HCT116 (cell line): ENCODE measurements at places on chromosomes 4 and X.

DNA sequence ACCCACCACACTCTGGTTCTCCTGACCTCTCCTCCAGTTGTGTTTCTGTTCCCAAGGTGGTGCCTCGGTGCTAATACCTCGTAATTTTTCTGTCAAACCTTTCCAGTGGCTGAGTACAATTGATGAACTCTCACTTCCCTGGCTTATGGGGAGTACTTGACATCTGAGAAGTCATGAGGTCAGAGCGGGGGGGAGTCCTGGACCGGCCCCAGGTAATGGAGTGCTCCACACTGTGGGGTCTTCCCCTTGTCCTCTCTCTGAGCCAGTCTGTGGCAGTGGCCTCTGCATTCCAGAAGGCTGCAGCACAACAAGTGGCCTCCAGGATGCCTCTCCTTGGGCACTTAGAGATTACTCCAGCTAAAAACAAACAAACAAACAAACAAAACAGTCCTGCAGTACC lies 122.5 kb upstream of the TRIM2 start:
- no peak for DNase-seq

- DNase-seq, result no peak
These were observed 731.8 kb downstream of the KCTD8 start for GRCh38 chr4:43716721-43717395.

DNA sequence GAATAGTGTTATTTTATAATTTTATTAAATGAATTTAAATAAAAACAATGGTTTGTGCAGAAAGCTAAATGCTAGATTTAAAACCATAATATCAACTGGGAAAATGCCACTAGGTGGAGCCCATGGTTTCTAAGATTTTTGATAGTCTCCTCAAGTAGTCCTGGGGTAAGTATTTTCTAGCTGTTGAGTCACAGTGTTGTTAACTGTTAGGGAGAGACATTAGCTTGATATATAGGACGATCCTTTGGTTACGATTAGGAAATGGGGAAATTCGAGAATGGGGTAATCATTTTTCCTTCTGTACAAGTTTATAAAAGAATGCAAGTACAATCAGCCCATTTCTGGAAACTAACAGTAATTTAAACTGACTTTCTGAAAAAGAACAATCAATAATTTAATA lies 378.4 kb downstream of the ANKRD50 start:
- peak; percentile 60 for DNase-seq

DNA sequence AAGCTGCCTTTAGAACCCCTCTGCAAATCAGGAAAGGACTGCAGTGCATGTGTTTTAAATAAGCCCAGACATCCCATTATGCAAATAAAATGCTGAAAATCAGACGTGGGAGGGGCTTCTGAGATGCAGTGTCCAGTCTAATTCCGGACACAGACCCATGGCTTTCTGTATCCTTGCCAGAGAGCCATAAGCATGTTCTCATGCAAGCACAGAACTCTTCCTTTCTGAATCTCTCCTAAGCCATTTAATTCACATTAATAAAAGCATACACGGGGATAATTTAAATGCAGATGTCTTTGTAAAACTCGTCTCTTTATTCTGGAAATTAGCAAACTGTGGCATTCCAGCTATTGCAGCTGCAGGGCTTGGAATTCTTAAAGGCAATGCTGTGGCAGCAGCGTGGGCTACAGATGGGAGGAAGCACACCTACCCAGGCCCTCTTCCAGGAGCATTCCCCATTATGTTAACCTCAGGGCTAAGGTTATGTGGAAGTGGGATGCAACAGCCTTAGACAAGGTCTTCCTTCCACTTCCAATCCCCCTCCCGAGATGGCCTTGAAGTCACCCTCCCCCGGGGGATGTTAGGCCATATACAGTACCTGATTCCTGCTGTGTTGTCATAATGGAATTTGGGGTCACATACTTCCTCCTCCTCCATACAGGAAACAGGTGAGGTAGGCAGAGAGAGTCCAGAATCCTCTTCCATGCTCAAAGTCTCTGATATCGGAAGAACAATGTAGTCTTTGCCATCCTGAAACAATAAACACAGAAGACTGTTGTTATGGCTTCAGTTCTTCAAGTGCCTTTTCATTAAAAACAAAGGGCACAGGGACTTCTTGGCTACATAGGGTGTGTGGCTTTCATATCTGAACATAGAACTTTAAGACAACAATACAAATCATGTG lies 38.1 kb downstream of the KDR start:
- DNase-seq, result no peak

DNA sequence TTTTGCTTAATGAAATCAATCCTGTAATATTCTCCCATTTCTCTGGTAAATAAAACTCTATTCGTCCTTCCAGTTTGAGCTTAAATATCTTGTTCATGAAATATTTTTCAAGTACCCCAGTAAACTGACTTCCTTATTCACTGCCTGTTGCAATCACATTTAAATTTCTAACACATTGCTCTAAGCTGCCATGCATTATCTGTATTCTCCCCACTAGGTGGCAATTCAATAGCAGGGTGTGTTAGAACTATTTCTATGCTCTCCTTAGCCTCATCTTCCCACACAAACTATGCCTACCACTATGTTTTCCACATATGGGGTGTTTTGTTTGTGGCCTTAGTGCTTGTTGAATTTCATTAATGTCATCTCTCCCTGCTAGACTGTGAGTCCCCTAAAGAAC lies 377.1 kb upstream of the HS3ST1 start:
- DNase-seq, result peak; percentile 53

- no peak for DNase-seq
These were observed 584.4 kb upstream of the AADAT start for GRCh38 chr4:170674176-170674575.

- DNase-seq, result no peak
These were observed 175.6 kb downstream of the PPP3CA start for GRCh38 chr4:101171747-101172146.

DNA sequence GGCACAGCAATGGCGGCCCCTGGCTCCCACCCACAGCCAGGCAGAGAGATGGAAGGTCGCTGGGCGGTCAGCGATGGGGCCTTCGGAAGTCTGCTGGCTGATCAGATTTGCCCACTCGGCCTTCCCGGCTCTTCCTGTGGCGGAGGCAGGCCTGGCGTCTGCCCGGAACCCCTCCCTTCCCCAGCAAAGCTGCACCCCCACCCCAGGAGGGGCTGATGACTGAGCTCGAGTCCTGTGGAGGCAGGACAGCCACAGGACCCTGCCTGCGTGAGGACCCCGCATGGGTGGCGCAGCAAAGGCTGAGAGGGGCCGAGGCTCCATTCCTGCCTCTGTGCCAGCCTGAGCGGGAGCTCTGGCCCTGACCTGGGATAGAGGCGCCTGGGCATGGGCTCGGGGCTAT lies 34.8 kb downstream of the TACC3 start:
- DNase-seq, result no peak

DNA sequence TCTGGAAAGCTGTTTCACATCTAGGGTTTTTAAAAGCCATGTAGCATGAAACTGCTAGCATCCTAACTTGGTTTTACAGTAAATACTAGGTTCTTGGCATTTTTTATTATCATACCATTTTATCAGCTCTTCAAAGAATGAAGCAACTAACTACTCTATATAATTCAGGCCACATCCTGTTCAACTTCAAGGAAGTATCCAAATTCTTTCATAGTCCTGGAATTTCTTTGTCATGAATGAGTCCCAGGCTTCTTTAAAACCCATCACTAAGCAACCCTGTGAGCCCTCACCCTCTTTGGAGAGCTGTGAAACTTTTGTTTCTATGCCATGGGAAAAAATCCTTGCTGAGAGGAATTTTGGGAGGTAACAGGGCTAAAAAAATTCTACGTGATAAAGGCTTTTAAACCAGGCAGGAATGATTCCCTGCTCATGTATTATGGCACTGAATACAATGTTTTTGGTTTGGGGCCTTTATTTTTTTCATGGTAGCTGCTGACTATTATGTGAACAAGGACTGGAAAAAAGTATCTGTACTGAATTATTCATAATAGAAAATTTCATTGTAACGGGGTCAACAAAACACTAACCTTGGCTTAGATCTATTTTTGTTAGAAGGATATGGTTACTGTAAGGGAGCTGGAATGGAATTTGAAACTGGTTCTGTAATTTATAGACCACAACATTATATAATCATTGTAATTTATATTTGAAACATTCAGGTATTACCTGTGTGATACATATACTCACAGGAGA lies 164.9 kb downstream of the DCTD start:
- DNase-seq, result no peak

DNA sequence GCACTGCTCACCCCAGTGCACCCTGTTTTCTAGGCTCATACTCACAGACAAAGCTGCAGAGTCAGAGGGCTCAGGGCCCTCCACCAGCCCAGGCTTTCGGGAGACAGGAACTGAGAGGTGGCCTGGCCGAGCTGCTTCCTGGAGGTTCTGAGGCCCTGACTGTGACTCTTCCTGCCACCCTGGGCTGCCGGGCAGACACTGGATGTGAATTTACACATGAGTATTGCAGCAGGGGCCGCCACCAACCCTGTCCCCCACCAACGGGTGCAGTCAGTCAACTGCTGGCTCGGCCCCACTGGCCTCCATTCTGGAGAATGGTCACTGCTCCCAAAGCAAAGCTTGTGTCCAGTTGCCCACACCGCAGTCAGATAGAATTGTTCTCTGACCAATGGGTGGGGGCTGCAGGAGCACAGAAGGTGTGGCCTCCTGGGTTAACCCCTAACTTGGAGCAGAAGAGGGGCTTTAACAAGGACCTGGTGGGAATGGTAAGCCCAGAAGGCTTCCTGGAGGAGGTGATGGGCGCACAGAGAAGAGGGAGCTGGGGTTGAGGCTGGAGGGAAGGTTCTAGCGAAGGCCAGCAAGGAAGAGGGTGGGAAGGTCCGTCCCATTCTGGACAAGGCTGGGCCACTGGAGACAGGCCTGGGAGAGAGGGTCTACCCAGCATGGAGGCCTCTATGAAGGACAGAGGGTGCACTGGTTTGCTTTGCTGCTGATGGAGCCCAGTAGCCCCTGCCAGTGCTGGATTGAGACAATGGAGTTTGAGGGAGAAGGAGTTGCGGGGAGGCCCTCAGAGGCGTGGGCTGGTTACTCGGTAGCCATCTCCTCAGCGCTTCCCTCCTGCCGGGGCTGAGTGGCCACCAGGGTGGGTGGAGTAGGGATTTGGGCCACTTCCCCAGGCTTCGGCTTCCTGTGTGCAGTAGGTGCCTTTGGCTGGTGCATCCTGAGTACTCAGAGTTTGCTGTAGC lies 135.3 kb downstream of the CPZ start:
- no peak for DNase-seq

DNA sequence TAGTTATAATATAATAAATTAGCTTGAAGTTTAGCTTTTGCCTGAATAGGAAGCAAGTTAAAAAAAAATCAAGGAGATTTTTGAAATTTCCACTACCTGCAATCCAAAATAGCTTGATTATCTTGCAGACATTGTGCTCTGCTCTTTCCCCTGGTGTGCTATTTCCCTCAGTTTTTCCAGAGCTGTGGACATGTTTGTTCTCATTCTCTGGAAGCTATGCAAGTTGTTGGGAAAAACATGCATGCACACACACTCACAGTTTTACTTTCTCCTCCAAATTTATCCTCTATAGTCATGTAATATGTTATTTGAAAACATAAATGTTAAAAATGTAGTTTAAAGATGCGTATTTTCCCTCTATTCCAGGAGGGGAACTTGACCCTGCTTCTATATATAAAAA lies 225.8 kb upstream of the ARSJ start:
- no peak for DNase-seq

GRCh38 chr4:148090503-148091476 lies 351.4 kb downstream of the NR3C2 start:
- no peak for DNase-seq

DNA sequence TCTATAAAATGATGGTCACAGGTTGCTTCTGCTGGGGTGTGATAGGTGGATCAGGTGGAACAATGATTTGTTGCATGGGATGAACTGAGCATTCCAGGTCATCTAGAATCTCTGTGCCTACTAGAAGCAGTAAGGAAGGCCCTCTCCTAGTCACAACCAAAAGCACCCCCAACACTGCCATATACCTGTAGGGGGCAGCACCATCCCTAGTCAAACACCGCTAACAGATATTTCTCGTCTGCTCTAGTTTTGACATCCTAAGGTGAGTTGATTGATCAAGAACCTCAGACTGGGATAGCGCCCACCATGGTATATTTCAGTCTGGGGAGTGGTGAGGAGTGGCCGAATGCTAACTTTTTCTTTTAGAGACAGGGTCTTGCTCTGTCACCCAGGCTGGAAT lies 160.2 kb downstream of the NHS start:
- peak; percentile 16 for DNase-seq

GRCh38 chrX:88397551-88397950 lies 349.5 kb upstream of the CPXCR1 start:
- DNase-seq, result no peak

GRCh38 chr4:4727536-4727935 lies 131.9 kb upstream of the MSX1 start:
- DNase-seq, result no peak

DNA sequence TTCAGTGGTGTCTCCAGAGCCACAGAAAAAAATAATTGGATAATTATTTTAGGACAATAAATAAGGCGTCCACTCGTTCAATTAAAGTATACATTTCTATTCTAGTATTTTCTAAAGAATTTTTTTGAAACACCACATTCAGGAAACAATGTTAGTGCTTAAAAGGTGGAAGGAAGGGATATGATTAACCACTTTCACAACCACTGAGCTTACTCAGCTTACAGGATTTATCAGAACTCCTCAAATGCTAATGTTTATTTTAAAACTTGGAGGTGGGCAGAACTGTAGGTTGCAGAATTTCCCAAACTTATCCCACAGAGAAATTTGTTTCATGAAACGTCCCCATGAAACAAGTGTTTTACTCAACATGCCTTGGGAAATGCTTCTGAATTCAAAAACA lies 54.3 kb upstream of the MAGEB2 start:
- no peak for DNase-seq

GRCh38 chr4:151953312-151953711 lies 192.5 kb upstream of the GATB start:
- DNase-seq, result no peak

DNA sequence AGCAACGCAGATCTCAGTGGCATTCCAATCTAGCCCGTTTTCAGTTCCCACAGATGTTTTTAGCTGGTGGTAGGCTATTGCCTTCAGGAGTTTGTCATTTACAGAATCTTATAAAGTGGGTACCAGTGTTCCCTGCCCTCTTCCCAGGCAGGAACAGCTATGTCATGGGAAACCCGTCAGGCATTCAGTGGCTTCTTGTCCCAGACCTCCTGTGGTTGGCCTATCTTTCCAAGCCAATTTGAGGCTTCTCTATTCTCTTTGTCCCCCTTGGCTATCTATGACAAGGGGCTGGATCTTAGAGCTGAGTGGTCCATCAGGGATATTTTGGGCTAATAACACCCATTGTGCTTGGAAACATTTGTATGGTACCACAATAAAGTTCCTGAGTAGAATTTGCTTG lies 33.6 kb upstream of the RPL34 start:
- DNase-seq, result no peak

DNA sequence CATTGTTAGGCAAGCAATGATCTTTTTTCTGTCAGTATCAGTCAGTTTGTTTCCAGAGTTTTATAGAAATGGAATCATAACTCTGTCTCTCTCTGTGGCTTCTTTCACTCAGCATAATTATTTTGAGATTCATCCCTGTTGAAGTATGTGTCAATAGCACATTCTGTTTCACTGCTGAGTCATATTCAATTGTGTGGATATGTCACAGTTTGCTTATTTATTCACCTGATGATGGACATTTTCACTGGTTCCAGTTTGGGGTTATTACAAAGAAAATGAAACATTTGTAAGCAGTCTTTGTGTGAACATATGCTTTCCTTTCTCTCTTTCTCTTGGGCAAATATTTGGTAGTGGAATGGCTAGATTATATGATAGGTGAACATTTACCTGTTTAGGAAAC lies 10.2 kb upstream of the ZNF718 start:
- no peak for DNase-seq

- no peak for DNase-seq
These were observed 56.7 kb downstream of the HTRA3 start for GRCh38 chr4:8326206-8326605.

- DNase-seq, result no peak
These were observed 86.6 kb upstream of the TMEM150C start for GRCh38 chr4:82648356-82648755.
